ENCODE measurements at places on chromosomes 12 and 14.
A peak's percentile ranks its signal among the peaks of the same experiment; 100 is the strongest.

GRCh38 chr12:47744005-47744651 lies 14.6 kb downstream of the RAPGEF3 start:
- peak; percentile 57 for DNase-seq

DNA sequence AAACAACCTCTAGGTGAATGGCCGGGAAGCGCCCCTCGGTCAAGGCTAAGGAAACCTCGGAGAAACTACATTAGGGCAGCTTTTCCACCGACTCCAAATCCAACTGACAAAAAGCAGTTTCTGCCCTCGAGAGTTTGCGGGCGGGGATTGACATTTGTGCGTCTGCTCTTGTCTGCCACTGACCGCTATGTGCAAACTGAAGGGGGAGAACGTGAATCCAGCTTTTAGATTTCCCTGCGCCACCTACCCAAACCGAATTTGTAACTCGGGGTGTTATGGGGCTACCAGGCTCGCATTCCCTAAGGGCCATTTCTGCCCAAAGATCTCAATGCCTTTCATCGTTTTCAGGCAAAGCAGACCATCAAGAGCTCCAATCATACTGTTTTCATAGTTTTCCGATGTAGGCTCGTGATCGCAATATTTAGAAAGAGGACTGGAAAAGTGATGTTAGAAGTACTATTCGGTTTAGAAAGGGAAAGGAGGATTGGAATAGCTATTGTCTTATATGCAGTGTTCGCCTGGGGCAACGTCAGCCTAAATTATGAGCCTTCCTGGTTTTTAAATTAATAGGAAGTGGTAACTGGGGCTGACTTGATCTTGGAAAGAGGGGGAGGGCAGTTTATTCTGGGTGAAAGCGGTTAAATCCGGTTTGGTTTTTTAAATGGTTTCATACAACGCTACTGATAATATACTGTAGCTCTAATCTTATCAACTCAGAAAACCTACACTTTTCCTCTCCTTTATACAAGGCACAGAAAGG lies 45.4 kb downstream of the BCAT1 start:
- DNase-seq, result no peak

- no peak for DNase-seq
Observed at GRCh38 chr12:54285150-54286041, 4.9 kb downstream of the HNRNPA1 start.

DNA sequence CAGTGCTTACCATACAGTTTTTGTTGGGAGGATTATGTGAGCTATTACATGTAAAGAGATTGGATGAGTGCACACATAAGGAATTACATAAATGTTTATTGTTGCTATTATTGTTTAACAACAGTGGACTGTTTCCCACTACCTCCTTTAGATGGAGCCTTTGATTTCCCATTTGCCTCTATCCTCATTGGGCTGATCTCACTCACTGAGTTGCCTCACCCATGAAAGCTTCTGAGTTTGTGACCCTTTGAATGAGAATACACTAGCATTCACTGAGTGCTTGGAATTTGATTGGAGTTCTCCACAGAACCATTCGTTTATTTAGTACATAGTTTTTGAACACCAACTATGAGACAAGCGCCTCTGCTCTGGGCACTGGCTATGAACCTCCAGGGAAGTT lies 121.0 kb downstream of the HELB start:
- DNase-seq, result no peak

DNA sequence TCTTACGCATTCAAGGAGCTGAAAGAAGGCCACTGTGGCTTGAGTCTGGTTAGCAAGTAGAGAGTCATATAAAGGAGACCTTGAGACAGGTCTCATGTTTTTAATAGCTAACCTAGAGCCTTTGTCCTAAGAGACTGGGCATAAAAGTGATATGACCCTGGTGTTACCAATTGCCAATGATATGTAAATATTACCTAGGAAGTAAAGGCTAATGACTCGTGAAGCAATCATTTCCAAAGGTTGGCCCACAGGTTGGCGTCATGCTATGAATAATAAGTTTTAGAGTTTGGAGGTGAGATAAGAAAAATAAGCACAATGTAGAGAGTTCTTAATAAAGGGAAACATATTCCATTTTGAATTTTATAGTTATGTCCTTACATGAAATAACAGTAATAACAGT lies 116.6 kb upstream of the PLEKHA5 start:
- no peak for DNase-seq

DNA sequence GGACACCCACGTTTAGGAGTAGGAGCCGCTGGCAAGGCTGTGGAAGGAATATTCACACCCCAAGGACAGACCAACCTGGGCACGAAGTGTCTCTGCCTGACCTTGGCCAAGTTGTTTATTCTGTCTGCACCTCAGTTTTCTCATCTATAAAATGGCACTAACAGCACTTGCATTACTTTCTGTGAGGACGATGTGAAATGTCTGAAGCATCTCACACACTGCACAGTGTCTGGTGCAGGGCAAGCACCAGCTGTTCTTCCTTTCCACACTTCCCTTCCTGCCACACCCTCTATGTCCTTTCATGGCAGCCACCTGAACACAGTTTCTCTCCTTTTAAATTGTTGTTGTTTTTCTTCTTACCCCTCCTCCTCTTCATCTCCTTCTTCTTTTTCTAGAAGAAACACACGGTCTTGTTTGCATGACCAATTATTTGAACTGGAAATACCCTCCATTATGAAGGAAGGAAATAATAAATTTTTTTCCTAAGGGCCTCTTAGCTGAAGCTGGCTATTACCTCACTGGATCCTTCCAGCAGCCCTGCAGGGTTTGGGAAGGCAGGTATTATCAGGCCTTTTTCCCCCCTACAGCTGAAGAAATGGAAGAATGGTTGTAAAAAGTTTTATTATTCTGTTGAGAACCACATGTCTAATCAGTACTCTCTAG lies 42.9 kb upstream of the ATP23 start:
- no peak for DNase-seq

DNA sequence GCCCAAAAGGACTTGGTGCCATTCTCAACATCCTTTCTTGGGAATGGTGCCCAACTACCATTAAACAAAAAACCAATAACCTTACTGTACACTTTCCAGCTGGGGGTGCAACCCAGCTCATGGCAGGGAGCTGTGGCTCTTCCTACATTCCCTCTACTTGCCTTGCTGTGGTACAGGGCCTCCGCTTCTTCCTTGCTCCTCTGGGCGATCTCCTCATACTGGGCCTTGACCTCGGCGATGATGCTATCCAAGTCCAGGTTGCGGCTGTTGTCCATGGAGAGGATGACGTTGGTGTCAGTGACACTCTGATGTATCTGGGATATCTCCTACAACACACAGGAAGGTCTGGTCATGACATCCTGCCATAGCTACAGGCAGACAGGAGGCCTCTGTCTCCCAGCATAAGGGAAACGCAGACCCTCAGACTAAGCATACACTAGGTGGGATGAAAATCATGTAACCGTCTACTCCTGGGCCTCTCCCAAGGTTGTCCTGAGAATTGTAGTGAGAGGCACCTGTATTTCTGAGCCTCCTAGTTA lies 3.9 kb downstream of the KRT2 start:
- DNase-seq, result no peak

DNA sequence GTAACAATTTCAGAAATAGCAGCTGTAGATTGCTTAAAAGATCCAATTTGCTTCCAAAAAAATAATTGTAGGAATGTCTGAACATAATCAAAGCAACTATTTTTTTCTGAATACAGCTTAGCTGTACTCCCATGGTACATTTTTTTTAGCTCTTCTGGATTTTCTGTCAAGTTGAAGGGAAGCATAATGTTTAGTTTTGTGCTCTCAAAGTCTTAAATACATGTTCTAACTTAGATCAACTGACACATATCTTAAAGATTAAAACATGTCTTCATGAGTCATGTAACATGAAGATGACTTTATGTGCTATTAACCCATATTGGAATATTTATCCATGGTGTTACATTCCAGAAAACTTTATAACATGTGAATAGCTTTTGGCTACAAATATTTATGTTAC lies 255.7 kb downstream of the BTG1 start:
- no peak for DNase-seq

- DNase-seq, result no peak
Observed at GRCh38 chr12:56046027-56046780, 4.5 kb downstream of the RPS26 start.

GRCh38 chr12:120620624-120621023 lies 19.8 kb upstream of the CABP1 start:
- no peak for DNase-seq

GRCh38 chr12:6965026-6965661 lies 5.3 kb downstream of the PHB2 start:
- DNase-seq, result peak; percentile 86

Measured in naive thymus-derived CD8-positive, alpha-beta T cell (primary cell).